Heart right ventricle (tissue), 16 donors: ENCODE measurements at places on chromosomes 5 and 9. TPM values are rescaled to one million over a fixed set of nuclear protein-coding genes. Genes with fewer than 3 reads are reported as not detected.

- DNase-seq = no peak
- no peak overlapping the region for H3K27ac ChIP-seq
- H3K4me3 ChIP-seq = no peak overlapping the region
- no peaks in the 10 kb centered on the region for H3K36me3 ChIP-seq
- peaks cover 21% of the 10 kb centered on the region for H3K4me1 ChIP-seq
Observed at GRCh38 chr9:111957856-111958631, 61.4 kb downstream of the UGCG start.

The ACTBL2 gene
- total RNA-seq = not detected

DNA sequence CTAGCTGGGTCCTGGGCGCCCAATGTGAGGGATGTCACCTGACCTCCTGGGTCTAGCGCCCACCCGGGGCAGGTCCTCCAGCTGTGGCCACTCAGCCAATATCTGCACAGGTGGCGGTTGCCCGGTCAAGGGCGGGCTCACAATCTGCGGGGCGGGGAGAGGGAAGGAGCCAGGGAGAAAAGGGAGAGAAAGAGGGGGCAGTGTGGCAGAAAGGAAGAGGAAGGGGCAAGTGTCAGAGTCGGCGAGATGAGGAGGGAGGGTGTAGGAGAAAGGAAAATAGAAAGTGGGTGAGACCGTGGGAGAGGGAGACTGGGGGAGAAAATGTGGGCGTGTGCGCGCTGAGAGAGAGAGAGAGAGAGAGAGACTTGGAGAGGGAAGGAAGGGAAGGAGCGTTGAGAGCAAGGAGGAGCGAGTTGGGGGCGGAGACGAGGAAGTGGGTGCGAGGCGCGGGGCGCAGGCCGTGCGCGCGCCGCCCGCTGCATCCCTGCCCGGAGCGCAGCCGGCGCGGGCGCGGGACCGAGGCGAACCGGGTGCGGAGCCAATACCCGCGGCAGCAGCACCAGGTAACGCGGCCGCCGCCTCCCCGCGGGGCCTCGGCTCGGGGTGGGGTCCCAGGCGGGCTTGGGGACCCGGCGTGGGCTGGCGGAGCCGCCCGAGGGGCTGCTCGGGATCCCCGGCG lies at the start of gene HRH2:
TSS of gene HRH2 (plus strand) at position 479 of the 679 bp plus-strand sequence. CDS start 25,163 bp downstream, outside the sequence.
- peak within 1 kb of the TSS; percentile 61 for H3K4me3 ChIP-seq
- peak within 1 kb of the TSS; percentile 85 for H3K27ac ChIP-seq
- H3K36me3 ChIP-seq = no peaks in the 10 kb centered on the region
- H3K4me1 ChIP-seq = peaks cover 71% of the 10 kb centered on the region
- peaks cover 17% of the 10 kb centered on the region for H3K27me3 ChIP-seq

The FAM163B gene
- total RNA-seq = not detected

DNA sequence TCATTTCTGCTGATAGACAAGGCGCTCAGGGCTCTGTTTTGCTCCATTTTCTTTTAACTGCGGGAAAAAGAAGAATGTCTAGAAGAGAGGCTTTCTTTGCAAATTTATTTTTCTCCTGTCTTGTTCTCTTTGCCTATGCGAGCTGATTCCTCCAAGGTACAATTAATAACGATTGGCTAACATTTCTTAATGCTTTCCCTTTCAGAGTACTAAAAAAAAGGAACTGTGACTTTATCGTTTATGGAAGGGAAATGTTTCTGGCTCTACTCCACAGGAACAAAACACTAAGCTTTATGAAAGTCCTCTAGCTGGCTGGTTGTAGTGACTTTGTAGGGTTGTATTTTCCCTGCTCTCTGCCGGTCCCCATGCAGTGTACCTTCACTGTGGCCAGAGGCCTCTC lies 11.7 kb downstream of the NSG2 start:
- no peaks in the 10 kb centered on the region for H3K4me1 ChIP-seq
- H3K27me3 ChIP-seq = peaks cover under 1% of the 10 kb centered on the region
- H3K27ac ChIP-seq = no peak overlapping the region
- H3K4me3 ChIP-seq = no peak overlapping the region

DNA sequence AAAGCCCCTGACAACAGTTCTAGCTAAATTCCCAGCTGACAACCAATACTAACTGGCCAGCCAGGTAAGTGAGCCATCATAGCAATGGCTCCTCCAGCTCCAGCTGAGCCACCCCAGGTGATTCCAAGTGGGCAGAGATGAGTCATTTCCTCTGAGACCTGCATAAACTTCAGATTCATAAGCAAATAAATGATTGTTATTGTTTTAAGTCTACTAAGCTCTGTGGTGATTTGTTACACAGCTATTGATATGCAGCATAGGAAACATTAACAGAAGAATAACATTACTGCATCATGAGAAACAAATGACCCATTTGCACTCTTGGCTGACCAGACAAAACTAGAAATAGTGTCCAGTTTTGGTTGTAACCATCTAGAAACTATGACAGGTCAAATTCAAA lies 60.3 kb downstream of the TTC39B start:
- H3K4me3 ChIP-seq = no peak overlapping the region
- no peak overlapping the region for H3K27ac ChIP-seq
- H3K27me3 ChIP-seq = no peaks in the 10 kb centered on the region
- DNase-seq = no peak
- no peaks in the 10 kb centered on the region for H3K36me3 ChIP-seq
